ENCODE measurements at places on chromosomes 2 and 18.

DNA sequence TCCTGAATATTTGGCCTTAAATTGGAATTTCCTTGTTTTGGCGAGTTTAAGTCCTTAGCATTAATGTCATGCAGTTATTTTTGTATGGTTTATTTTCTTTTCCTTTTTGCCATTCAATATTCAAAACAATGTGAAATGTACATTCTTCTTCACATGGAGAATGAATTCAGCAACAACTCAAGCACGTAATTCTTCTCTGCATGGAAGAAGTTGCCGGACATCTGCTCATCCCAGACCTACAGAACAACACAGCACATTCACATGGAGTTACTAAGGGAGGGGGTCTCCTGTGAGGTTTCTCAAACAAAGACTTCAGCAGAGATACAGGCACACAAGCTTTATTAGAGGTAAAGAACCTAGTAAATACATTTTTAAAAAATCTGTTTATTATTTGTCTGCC, 236.8 kb downstream of the SATB2 start:
- DNase-seq, result peak; percentile 3

GRCh38 chr2:11710210-11710609, 36.2 kb upstream of the LPIN1 start:
- peak; percentile 81 for DNase-seq

DNA sequence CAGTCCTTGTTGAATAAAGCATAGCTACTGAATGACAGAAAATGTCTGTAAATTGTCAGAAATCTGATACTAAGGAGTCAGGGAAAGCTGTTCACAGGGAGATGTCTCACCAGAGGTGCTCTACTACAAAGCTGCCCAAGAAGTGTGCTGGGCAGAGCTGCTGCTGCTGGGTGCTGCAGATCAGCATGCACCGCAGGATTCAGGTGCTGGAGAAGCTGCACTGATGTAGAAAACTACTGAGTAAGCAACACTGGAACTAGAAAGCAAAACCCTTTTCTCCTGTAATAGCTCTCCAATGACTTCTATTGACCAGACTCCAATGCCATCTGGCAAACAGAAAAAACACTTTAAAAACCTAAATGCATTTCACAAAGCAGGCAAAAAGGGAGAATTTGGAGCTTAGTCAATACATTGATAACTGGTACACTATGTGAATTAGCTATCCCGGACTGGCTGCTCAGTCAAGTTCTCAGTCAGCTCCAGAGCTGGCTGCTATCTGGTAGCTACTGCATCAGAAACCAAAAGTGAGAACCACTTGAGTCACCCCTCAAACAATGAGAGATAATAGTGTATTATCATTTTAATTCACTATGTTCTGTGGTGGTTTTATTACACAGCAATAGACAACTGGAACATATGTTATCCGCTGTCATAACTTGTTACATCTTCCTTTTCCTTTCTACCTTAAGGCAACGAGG, 493.1 kb downstream of the CPS1 start:
- DNase-seq, result no peak

GRCh38 chr2:109135359-109136197, 6.6 kb downstream of the SH3RF3 start:
- DNase-seq, result no peak

GRCh38 chr2:4670331-4670730, 967.0 kb downstream of the DCDC2C start:
- no peak for DNase-seq

DNA sequence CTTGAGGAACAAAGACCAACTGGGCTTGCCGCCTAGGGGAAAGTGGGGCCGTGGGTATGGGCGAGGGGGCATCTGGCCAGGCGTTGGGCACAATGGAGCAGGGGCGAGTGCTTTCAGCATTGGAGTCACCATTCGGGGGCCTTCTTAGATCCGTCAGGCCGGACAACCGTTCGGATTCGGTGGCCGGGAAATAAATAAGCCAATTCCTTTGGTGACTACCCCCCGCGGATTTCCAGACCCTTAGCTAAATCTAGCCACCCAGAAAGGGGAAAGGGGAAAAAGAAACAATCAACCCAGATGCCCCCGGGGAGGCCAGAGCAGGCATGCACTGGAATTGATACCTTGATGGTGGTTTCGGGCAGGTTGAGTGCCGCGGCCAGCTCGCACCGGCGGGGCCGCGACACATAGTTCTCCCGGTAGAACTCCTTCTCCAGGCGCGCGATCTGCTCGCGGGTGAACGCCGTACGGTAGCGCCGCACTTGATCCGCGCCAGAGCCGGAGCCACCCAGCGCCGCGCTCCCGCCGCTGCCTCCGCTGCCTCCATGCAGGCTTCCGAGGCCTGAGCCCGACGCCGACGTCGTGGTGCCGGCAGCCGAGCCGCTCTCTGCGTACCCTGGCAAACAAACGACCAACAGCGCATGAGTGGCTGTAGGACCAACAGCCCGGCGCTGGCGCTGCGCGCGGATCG, 1.8 kb downstream of the EVX2 start:
- DNase-seq, result no peak

DNA sequence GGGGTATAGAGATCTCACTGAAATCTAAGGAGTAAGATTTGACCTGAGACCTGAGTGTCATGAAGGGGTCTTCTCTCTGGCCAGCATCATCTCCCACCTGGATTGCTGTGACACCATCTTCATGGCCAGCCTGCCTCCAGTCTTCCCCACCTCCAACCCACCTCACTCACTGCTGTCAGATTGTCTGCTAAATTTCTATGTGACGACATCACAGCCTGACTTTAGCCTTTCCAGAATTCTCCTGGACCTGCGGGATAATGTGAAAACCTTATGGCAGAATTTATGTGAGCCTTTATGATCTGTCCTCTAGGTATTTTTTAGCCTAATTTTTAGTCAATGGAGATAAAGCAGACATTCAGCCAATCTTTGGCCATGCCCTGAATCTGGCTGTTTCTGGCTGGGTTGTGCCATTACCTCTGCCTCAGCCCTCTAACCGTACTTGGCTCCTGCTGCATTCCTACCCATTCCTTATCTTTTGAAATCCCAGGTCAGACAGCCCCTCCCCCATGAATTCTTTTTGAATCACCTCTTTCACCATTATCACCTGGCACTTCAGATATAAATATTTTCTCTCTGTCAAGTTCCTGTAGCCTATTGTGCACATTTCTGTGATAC, 66.4 kb upstream of the MMADHC start:
- DNase-seq, result no peak

GRCh38 chr2:197514754-197515153, 1.1 kb upstream of the MOB4 start:
- DNase-seq, result peak; percentile 3

DNA sequence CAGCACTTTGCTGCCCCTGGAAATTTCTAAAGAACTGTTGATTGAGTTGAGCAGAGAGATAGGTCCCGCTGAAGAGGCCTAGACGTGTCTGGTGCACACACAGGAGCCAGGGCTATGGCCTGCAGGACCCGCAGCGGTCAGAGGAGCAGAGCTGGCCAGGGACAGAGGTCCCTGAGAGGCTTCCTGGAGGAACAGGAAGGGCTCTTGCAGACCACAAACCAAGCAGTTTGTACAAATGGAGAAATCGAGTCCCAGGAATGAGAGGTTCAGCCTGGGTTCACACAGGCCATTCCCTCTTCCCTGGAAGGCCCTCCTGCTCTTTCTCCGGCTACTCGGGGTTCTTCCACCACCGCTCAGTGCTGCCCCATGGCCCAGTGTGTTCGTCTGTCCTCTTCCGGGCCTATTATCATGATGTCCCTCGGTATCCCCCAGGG, 1.2 kb upstream of the BIN1 start:
- DNase-seq, result no peak

GRCh38 chr2:80403081-80403480, 98.5 kb upstream of the LRRTM1 start:
- no peak for DNase-seq

DNA sequence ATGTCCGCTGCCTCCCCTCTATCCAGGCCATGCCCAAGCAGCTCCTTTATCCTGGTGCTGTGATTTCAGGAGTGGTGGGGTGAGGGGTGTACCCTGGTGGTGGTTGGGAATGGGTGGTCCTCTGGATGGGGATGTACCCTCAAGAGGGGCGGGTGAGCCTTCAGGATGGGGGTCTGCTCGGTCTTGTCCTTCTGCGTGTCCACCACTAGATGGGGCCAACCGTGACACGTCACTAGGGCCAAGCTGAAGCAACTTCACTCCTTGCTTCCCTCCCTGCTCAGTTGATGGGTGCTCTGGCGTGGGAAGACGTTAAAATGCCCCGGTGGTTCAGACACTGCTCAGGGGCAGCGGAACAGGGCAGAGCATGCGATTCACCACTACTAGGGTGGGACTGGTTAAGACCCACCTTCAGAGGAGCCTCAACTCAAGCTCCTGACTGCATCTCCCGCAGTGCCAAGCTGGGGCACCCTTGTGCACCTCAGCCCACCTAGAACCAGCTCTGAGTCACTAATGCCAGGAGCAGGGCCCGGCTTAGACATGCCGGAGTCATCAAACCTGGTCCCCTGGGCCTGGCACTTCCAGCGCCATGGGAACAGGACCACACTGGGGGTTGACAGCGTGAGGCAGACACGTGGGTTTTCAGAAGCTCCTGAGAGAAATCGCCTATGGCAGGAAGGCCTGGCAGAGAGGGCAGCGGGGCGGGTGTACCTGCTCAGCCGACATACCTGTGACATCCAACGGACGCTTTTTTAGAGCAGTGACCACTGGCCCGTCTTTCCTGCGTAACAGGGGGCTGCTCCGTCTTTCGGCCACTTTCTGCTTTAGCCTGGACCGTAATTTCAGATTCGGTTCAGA, 256.7 kb downstream of the HDAC4 start:
- peak; percentile 54 for DNase-seq

- no peak for DNase-seq
Observed at GRCh38 chr2:76450024-76450475, 739.3 kb upstream of the GCFC2 start.

- no peak for DNase-seq
Observed at GRCh38 chr2:34827398-34827797, 1228.3 kb upstream of the FAM98A start.

DNA sequence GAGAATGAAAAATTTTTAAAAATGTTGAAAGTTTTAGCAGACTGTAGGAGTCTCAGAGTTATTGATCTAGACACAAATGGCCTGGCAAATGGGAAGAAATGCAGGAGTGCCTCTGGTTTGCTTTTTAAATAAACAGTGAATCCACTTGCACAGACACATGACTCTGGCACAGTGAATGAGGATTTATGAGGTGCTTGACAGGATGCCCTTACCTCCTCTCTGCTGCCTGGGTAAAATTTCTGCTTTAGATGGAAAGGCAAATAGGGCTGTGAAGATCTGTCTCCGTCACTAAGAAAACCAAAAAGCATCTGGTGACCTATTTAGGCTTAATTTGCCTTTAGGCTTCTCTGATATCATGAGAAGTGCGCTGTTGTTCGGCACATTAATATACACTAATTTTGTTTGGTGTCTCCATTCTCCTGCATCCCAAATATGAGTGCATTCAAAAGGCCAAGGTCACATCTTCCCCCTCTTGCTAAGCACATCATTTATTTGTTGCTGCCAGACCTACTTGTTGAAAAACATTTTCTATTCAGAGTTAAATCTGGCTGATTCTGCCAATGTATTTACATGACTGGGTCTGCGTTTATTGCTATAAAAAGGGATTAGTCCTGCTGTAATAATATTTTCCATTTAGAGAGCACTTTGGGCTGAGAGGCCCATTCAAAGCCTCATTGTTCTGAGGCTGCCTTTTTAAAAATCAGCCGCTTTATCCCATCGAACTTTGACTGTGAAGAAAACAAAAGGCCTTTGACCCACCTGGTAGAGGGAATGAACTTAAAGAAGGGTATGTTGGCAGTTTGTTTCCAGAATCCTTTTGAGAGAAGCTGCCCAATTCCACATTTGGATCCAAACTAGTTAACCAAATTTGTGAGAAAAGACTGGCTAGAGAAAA, 94.9 kb downstream of the RNF152 start:
- no peak for DNase-seq

DNA sequence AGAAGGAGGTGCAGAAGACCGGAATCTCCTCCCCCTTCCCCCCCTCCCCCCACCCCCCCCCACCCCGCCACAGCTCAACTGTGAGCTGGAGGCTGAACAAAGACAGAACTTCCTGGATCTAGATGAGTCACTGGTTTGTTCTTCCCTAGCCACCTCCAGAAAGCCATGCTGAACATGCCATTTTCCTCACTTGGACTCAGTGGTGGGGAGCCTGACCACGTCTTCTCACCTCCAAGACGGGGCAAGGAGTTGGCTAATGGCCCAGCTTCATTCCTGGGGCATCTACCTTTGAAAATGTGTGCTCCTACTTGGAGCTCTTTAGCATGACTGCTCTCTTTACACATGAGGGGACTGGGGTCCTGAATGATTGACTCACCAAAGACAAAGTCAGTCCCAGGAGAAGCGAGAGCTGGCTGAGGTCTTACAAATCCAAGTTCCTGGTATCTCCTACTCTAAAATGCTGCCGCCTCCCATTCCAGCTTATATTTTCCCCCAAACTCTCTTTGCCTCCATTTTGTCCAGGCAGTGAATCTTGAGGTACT, 22.6 kb upstream of the FZD5 start:
- DNase-seq, result peak; percentile 49

GRCh38 chr18:45081566-45082181, 401.0 kb downstream of the SETBP1 start:
- no peak for DNase-seq

DNA sequence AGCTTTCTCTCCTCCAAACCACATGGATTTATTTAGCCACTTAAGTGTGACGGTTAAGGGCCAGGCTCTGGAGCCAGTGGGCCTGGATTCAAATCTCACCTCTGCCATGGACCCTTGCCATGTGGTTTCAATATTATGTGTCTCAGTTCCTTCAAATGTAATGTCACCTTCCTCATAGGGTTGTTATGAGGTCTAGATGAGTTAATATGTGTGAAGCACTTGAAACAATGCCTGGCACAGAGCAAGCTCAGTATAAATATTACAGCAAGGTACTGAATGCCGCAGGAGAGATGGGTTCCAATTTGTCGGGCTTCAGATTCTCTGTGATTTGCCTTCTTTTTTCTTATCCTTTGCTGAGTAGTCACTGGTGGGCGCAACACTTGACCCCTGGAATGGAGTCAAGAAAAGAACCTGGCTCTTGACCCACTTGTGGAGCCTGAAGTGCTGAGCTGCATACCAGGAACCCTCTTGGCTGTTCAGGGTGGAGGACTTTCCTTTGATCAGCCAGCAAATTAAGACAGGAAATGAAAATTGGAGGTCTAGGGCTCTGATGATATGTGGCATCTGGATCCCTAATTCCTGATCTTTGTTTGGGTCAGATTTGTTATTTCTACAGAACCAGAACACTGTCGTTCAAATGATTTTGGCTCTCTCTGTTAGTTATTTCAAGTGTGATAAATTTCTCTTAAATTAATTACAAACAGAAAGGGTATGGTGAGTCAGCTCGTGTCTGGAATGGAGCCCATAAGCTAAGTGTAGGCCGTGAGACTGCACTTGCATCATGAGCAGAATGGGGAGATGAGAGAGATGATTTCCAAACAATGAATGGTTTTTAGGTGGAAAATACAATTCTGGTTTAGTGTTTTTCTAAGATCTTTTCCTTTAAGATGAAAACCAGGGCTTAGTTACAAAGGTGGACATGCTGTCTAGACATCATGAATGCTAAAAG, 293.0 kb downstream of the KCNS3 start:
- DNase-seq, result peak; percentile 83

- no peak for DNase-seq
Observed at GRCh38 chr18:69031571-69031970, 233.7 kb downstream of the CCDC102B start.

Measured in AG10803 (cell line).